ENCODE measurements at places on chromosomes 1 and 21. TPM values are rescaled to one million over a fixed set of nuclear protein-coding genes. Genes with fewer than 3 reads are reported as not detected.

The NIBAN1 gene
- 19.9 TPM for total RNA-seq

The CFAP107 gene
- total RNA-seq: not detected

The C1orf185 gene
- total RNA-seq: not detected

The ACTL8 gene
- total RNA-seq: not detected

The TLR5 gene
- total RNA-seq: 3.6 TPM

The CD34 gene
- total RNA-seq: 0.57 TPM

The KRTAP27-1 gene
- not detected for total RNA-seq

The ASTN1 gene
- 0.06 TPM for total RNA-seq

The MRPL37 gene
- 45.7 TPM for total RNA-seq

The TNNT2 gene
- not detected for total RNA-seq

The MR1 gene
- 18.3 TPM for total RNA-seq

The FBXO2 gene
- total RNA-seq: 5.3 TPM

The CDC20 gene
- 0.88 TPM for total RNA-seq
